Lower leg skin (tissue), 4 donors: ENCODE measurements at places on chromosomes 3 and 15.

GRCh38 chr15:75694241-75695182, 18.1 kb downstream of the CSPG4 start:
- DNase-seq = peak; percentile 95

DNA sequence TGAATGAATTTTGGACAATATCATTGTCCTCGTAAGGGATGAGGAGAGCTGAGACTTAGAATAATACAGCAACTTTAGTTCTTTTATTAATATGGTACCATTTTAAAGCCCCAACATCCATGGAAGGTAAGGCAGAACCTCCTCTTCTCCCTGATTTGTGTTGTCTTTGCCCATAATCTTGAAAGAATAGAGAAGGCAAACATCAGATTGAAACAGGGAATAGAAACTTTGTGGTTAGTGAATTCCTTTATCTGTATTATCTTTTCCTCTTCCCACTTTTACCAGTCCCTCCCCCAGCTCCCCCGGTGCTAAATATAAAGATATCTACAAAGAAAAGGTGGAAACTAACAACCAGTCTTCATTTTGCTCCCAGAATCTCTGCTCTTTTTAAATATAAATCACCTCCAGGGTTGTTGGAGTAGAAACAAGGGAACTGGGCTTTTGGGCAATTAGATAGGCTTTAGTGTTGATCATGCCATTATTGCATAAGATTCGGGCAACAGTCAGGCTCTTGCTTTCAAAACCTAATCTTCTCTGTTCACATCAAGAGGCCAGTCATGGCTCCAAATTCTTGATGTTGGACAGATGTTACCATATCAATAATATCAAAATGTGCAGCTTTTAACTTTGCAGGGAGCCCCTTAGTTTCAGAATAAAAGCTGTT, 32.5 kb downstream of the ITPR1 start:
- no peak for DNase-seq

DNA sequence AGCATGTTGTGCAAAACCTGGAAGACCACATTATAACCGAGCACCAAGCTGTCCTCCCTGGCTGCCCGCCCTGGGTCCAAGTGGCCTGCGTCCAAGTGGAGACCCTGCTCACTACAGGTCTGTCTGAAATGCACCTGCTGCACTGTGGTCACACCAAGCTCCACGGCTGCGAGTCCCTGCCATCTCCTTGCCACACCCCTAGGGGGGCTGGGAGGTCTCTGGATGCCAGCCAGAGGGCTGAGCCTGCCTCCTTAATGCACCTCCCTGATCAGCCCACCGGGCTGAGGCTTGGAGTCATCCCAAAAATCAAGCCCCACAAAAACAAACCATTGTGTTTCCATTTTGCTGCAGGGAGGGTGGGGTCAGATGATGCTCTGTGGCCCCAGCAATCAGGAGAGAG, 187.1 kb downstream of the MEGF11 start:
- peak; percentile 81 for DNase-seq

- no peak for DNase-seq
Measured at GRCh38 chr3:13325892-13326443, 94.2 kb downstream of the NUP210 start.

DNA sequence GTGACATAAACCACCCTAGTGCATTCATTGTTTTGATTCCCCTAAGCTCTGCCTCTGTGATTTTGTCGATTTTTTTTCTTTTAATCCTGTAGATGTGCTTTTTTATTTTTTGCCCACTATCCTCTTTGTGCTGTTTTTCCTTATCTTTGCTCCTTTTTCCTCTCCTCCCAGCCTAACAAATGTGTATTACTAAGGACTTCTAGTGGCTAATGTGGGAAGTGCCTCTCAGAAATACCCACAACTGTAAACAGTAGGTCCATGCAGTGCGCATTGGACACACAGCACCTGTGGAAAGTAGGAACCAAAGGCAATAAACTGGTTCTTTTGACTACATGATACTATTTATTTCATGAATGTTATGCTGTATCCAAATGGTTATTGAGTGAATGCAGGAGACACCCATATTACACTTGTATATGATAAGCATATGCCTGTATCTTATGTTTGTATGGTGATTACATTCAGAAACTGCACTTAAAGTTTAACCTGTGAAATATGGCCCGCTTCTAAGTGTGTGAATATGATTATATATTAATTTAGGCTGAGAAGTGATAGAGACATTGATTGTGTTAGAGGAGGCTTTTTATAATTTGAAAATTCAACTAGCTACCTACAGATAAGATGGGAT, 147.8 kb downstream of the PLCL2 start:
- no peak for DNase-seq

- no peak for DNase-seq
Measured at GRCh38 chr3:118511402-118511801, 523.2 kb downstream of the IGSF11 start.

GRCh38 chr3:144415492-144415891, 443.9 kb downstream of the DIPK2A start:
- no peak for DNase-seq

DNA sequence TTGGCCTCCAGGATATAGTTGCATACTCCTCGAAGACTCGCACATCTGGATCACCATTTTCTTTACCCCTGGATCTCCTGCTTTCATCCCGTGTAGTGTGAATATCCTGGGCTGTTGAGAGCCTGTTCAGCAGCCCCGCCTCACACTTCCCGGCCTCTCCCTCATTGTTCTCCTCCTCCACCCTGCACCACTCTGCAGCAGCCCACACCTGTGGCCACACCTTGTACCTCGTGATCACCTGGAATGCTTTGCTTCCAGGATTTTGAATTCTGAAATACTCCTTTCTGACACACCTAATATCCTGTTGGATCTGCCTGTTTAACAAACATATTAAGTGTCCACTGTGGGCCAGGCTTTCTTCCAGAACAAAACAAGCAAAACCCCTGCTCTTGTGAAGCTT, 14.4 kb downstream of the ABHD17C start:
- DNase-seq = no peak

DNA sequence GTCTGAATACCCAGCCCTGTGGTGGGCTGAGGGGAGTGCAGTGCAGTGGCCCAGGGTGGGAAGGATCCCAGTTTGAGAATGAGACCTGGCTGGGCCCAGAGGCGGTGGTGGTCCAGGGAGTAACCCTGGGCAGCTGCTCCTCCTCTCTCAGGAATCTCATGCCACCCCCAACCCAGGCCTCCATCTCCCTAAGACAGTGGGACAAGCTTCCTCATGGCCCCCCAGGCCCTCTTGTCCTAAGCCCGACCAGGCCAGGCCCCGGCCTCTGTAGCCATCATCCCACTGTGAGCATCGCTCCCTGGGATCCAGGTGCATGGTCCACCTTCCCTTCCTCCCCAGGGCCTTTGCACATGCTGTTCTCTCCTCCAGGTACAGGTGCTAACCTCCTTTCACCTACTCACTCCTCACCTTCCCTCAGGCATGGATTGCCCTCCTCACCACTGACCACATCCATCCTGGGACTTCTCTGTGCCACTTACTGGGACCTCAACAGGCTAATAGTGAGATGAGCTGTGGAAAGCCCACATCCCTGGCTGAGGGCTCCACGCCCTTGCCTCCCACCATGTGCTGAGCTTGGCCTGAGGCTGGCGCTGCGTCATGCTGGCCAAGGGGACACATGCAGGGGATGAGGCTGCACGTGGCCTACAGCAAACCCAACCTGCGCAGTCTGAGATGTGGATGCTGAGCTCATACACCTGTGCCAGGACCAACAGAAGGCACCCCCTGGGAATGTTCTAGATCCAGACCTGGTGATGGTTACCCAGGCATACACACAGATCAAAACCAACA, 9.9 kb downstream of the CHDH start:
- no peak for DNase-seq
